ENCODE measurements at places on chromosomes 7 and 10.

GRCh38 chr10:116696919-116697318 lies 45.4 kb downstream of the HSPA12A start:
- DNase-seq = no peak

DNA sequence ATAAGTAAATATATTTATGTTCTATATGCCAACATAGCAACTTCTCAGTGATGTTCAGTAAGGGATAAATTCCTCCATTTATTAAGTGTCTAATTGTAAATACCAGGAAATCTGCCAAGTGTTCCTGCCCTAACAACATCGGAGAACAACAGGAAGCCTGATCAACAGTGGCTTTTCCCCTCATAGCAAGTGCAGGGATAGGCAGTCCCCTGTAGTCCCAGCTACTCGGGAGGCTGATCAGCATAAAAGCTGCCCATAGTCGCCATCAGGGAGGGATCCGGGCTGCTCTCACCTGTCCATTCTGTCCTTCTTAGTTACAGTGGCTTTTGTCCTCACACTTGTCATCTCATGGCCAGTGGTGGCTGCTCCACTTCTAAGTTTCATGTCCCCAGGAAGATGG lies 141.3 kb downstream of the IDE start:
- DNase-seq = no peak

DNA sequence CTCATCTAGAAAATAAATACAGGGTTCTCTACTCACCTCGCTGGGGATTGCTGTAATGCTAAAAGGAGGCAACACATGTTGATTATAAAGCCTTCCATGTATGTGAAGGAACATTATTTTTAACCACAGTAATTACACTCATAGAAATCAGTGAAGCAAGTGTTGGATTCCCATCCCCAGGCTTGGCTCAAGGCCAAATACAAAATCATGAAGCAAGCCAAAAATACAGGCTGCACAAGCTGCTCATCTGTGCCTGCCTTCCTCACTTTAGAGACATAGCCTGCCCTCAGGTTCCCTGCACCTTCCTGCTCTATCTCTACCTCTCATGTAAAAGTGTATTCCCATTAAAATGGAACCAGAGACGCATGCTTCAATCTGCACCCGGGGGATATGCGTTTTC lies 1077.1 kb upstream of the C7orf33 start:
- DNase-seq = no peak

DNA sequence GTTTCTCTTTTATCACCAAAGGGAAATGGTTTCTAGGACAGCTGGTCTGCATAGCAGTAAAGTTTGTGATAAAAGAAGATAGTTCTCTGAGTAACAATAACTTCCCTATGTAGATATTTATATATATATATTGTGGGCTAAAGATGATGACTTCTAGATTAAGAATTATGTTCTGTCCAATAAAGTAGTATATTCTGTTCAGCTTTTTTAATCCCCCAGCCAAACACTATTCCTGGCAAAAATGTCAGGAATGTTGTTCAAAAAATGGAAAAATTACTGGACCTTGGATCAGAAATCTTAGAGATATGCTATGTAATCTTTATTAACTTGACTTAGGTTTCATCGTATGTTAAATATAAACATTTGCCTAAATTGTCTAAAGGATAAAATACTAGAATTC lies 136.3 kb upstream of the GNAI1 start:
- no peak for DNase-seq

DNA sequence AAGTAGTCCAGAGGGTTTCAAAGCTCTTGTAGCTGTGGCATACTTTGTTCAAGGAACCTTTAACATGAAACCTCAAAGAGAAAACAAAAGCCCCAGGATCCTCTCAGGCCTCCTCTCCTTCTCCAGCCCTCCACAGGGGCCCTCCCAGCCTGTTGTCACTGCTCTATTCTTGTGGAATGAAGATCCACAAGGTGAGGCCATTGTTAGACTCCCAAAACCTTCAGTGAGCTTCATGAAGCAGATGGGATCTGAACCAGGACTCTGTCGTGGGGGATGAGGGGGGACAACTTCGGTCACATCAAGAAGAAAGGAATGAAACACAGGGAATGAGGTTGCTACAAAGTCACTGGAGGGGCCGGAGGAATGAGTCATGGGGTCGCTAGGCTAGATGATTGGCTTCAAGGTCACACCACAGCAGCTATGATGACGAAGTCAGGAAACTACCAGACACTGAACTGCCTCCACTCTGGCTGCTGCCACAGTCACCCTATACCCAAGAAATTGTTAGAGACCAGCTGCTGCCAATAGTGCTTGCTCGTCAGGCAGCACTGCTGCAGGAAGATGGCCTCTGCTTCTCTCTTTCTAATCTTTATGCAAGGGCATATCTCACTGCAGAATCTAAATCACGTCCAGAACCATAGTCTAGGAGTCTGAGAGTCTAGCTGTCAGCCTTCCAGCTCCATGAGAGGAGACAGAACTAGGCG lies 208.8 kb downstream of the HIBADH start:
- no peak for DNase-seq

GRCh38 chr7:69516238-69516820 lies 81.9 kb upstream of the AUTS2 start:
- no peak for DNase-seq

GRCh38 chr10:91197127-91197526 lies 23.3 kb upstream of the PCGF5 start:
- no peak for DNase-seq

- DNase-seq = no peak
These were observed 85.7 kb downstream of the GLI3 start for GRCh38 chr7:42151309-42151708.

- no peak for DNase-seq
These were observed 162.1 kb downstream of the JAZF1 start for GRCh38 chr7:28018446-28018845.

DNA sequence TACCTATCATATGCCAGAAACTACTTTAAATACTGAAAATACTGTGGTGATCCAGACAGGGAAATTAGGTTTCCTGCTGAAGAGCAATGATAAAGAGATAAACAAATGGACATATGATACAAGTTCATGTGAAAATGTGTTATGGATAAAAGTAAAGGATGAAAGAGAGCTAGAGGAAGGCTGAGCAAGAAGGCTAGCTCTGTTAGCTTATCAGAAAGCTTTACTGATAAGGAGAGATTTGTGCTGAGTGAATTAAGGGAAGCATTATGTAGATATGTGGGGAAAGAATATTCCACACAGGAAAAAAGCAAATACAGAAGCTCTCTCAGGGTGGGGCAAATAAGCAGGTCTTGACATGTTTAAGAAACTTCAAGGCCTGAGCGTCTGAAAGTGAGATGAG lies 308.4 kb downstream of the HDAC9 start:
- DNase-seq = no peak

DNA sequence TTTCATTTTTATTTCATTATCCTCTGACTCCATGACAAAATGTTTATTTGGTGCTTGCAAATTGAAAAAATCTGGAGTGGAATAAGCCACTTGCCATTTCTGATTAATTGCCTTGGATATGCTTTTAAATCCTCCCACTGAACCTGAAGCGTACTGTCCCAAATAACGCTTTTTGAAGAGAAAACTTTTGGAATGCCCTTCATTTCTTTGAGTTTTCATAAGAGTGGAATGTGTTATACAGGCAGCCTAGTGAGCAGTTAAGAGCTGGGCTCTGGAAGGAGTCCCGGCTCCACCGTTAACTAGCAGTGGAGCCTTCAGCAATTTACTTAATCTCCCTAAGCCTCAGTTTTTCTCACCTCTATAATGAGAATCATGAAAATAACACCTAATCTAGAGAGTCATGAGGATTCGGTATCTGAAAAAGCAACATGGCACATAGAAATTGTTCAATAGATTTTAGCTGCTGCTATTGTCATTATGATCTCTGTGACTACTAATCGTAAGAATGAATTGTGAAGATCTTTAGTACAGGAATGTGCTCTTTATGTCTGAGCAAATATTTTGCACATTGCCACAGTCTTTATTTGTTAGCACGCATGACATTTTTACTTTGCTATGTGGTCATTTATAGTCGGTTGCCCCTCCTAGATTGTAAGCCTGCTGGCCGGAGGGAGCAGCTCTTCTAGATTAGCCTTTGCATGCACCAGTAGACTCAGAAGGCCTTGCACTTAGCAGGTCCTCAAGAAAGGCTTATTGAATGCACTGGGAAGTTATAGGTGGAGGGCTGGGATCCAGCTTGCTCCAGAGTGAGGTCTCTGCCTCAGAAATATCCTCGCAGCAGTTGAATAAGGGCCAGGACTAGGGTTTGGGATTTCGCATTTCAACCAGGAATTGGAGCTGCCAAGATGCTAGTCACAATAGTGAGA lies 59.4 kb downstream of the PLCE1 start:
- no peak for DNase-seq

DNA sequence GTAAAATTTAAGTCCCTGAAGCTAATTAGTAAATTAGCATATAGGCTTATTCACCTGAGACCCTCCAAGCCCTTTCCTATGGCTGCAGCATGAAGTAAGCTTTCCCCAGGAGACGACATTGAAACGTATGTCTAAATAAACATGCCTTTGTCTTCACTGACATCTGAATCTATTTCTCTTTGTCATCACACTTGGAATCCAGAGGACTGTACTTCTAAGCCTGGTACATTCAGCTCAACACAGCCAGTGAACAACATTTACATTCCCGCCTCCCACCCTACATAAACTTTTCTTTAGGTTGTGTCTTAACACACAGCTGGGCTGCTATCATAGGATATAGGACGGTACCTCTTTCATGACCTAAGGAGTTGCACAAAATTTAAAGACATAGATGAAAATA lies 414.4 kb downstream of the SFMBT2 start:
- no peak for DNase-seq

GRCh38 chr10:48491392-48492139 lies 113.3 kb downstream of the ARHGAP22 start:
- DNase-seq = no peak

GRCh38 chr7:1719913-1720312 lies 49.8 kb downstream of the ELFN1 start:
- no peak for DNase-seq
